ENCODE measurements at places on chromosomes 13 and 19. TPM values are rescaled to one million over a fixed set of nuclear protein-coding genes. Genes with fewer than 3 reads are reported as not detected.
A peak's percentile ranks its signal among the peaks of the same experiment; 100 is the strongest.

GRCh38 chr19:5292822-5293611 is 47.6 kb downstream of the PTPRS start:
- H3K4me3 ChIP-seq = peak overlapping the region; percentile 57
- peak overlapping the region; percentile 82 for H3K27ac ChIP-seq
- H3K4me1 ChIP-seq = peaks cover 23% of the 10 kb centered on the region
- H3K36me3 ChIP-seq = no peaks in the 10 kb centered on the region

DNA sequence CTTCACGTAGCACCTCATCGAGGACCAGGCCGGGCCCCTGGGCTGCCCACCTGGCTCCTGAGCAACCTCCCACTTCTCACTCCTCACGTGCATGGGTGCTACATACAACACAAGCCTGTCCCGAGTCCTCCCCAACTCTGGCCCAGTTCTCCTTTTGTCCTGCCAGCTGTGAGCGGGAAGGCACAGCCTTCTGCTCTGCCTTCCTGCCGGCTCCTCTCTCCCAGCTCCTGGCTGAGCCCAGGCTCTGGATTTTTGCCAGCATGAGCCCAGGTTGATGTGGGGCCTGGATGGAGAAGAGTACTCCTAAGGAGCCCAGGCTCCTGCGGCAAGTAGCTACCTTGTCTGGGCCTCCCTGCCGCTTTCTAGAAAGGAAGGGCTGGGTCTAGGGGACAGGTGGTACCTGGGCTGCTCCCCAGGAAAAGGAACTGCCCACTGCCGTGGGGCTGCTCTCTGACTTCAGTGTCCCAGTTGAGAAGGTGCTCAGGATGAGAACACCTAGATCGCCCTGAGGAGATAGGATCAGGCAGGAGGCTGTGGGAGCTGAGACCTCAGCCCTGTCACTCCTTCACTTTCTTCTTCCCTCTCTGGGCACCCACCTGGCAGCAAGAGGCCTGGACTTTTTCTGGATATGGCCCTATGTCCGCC is 23.6 kb downstream of the LYL1 start:
- peak overlapping the region; percentile 72 for H3K27ac ChIP-seq
- no peaks in the 10 kb centered on the region for H3K27me3 ChIP-seq
- H3K36me3 ChIP-seq = peaks cover 81% of the 10 kb centered on the region
- no peak overlapping the region for H3K4me3 ChIP-seq

DNA sequence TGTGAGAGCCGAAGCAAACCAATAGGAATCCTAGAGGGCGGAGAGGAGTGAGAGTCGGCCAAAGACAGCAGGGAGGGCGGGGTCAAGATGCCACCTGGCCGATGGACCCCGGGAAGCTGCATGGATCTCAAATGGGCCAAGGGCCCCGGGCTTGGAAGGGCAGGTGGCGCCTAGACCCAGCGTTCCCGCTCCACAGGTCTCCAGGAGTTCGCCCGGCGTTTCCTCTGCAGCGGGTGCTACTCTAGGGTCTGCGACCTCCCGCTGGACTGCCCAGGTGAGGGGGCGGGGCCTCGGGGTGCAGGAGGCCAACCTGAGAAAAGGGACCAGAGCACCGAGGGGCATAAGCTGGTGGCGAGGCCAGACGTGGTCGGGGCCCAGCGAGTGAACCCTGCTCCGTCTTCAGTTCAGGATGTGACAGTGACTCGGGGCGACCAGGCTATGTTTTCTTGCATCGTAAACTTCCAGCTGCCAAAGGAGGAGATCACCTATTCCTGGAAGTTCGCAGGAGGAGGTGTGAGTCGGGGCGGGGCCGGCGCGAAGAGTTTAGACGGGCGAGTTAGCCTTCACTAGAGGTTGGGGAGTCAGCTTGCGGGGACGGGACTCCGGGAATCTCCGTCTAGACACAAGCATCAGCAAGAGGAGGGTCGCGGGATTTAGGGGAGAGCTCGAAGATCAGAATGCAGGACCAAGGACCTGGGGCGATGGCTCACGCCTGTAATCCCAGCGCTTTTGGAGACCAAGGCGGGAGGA is 9.9 kb downstream of the SPACA6 start:
- no peaks in the 10 kb centered on the region for H3K36me3 ChIP-seq
- H3K27me3 ChIP-seq = no peaks in the 10 kb centered on the region
- peak overlapping the region; percentile 65 for H3K4me3 ChIP-seq
- H3K4me1 ChIP-seq = peaks cover 28% of the 10 kb centered on the region
- peak overlapping the region; percentile 94 for H3K27ac ChIP-seq

GRCh38 chr19:18420930-18421329 is 1.7 kb downstream of the SSBP4 start:
- no peaks in the 10 kb centered on the region for H3K27me3 ChIP-seq
- no peak for DNase-seq
- no peaks in the 10 kb centered on the region for H3K36me3 ChIP-seq
- H3K27ac ChIP-seq = peak overlapping the region; percentile 97
- peak overlapping the region; percentile 76 for H3K4me3 ChIP-seq

The LILRB3 gene
- total RNA-seq = 2.0 TPM

DNA sequence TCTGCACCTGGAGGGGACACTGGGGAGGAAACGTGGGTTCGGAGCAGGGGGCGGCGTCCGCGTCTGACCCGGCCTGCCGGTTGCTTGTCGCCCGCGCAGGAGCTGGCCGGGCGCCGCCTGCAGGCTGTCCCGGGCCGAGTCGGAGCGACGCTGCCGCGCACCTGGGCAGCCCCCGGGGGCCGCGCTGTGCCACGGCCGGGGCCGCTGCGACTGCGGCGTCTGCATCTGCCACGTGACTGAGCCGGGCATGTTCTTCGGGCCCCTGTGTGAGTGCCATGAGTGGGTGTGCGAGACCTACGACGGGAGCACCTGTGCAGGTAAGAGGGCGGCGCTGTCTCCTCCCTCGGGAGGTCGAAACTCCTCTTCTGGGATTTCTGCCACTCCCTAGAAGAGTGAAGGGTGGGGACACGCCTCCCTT is 1.3 kb downstream of the ITGBL1 start:
- no peak overlapping the region for H3K27ac ChIP-seq
- no peak for DNase-seq

The LILRA6 gene
- total RNA-seq = 0.79 TPM

- DNase-seq = no peak
- peaks cover 37% of the 10 kb centered on the region for H3K4me1 ChIP-seq
- H3K27me3 ChIP-seq = no peaks in the 10 kb centered on the region
These were observed 26.1 kb downstream of the NFIC start for GRCh38 chr19:3392480-3392879.

DNA sequence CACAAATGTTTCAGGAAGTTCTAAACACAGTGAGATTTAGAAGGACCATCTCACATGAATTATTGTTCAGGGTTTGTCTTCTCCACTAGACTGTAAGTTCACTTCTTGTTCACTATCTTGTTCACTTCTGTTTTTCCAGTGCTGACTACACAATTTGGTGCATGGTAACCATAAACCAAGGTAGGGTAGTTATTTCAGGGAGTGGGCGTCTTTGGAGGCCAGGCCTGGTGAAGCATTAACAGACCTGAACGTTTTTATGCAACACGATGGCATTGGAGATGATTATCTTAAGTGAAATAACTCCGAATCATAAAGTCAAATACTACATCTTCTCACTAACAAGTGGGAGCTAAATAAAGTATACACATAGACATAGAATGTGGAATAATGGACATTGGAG is 14.4 kb upstream of the OXGR1 start:
- DNase-seq = no peak
- H3K4me3 ChIP-seq = no peak overlapping the region
- no peaks in the 10 kb centered on the region for H3K27me3 ChIP-seq
- H3K4me1 ChIP-seq = peaks cover 7% of the 10 kb centered on the region
- H3K36me3 ChIP-seq = no peaks in the 10 kb centered on the region

The ZNF575 gene
- total RNA-seq = 1.6 TPM

The PSG3 gene
- not detected for total RNA-seq

DNA sequence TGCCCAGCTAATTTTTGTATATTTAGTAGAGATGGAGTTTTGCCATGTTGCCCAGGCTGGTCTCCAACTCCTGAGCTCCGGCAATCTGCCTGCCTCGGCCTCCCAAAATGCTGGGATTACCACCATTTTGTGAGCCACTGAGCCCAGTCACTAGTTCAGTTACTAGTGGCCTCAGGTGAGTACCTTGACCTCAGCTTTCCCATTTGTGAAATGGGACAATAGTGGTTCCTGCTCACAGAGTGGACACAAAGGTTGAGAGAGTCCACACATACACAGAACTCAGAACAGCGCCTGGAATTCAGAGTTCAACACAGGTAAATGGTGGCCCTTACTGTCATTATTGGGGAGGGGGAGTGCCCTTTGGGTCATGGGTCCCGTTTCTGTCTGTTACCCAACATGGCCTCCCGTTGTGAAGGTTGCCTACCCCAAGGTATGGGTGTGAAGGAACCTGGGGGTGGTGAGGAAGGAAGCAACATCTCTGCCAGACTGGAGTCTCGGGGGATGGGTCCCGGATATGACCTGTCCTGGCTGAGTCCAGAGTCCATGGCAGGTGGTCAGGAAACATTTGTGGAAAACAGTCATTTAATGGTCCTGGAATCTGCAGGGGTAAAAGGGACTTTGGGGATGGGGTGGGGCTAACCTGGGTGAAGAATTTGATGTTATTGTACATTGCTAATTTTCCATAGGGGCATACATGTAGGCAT is 11.7 kb upstream of the IRGC start:
- H3K27ac ChIP-seq = no peak overlapping the region
- peaks cover 10% of the 10 kb centered on the region for H3K4me1 ChIP-seq
- H3K27me3 ChIP-seq = peaks cover 5% of the 10 kb centered on the region

- H3K36me3 ChIP-seq = peaks cover 95% of the 10 kb centered on the region
- H3K27ac ChIP-seq = no peak overlapping the region
- no peak overlapping the region for H3K4me3 ChIP-seq
- no peaks in the 10 kb centered on the region for H3K4me1 ChIP-seq
- H3K27me3 ChIP-seq = no peaks in the 10 kb centered on the region
These were observed 77.8 kb downstream of the TUBGCP3 start for GRCh38 chr13:112510002-112510780.

The NUFIP1 gene
- 3.7 TPM for total RNA-seq

DNA sequence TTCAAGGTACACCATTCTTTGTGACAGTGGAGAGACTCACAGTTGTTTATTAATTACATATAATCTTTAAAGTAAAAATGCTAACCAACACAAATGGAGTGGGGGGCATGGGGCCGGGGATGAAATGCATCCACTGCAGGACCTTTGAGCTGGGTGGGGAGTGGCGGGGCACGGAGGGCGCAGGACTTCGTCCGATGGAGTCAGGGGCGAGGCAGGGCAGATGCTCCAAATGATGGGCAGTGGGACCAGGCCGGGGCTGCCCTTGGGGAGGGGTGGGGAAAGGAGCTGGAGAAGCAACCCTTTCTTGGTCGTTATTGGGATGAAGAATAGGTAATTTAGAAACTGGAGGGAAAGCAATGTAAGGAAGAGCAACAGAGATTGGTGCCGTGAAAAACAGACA is 220.0 kb downstream of the TEX29 start:
- H3K27me3 ChIP-seq = peaks cover 41% of the 10 kb centered on the region
- no peaks in the 10 kb centered on the region for H3K4me1 ChIP-seq
- no peak overlapping the region for H3K27ac ChIP-seq
- no peaks in the 10 kb centered on the region for H3K36me3 ChIP-seq

The ZNF497 gene
- 0.37 TPM for total RNA-seq

DNA sequence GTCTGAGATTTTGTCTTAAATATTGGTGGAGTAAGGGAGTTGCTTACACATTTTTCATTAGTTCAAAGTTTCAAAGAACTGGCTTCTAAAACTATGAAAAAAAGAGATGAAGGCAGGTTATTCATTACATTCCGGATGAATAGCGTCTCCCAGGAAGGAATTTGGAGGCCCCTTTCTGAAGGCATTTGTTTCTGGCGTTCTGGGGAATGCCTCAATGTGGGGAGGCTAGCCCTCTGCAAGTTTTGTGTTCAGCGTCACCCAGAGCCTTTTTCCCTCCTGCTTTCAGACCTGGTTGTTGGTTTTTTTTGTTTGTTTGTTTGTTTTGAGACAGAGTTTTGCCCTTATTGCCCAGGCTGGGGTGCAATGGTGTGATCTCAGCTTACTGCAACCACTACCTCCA is 21.0 kb downstream of the FAM124A start:
- H3K4me3 ChIP-seq = no peak overlapping the region
- peaks cover 39% of the 10 kb centered on the region for H3K4me1 ChIP-seq
- DNase-seq = no peak
- no peak overlapping the region for H3K27ac ChIP-seq

GRCh38 chr19:31667106-31667505 is 317.9 kb upstream of the TSHZ3 start:
- H3K27me3 ChIP-seq = no peaks in the 10 kb centered on the region
- H3K27ac ChIP-seq = no peak overlapping the region

The PLPPR2 gene
- 4.9 TPM for total RNA-seq

The PHLDB3 gene
- total RNA-seq = 5.6 TPM

- no peak overlapping the region for H3K27ac ChIP-seq
- no peaks in the 10 kb centered on the region for H3K36me3 ChIP-seq
- H3K4me1 ChIP-seq = no peaks in the 10 kb centered on the region
These were observed 122.3 kb downstream of the ZDHHC20 start for GRCh38 chr13:21336609-21337349.

DNA sequence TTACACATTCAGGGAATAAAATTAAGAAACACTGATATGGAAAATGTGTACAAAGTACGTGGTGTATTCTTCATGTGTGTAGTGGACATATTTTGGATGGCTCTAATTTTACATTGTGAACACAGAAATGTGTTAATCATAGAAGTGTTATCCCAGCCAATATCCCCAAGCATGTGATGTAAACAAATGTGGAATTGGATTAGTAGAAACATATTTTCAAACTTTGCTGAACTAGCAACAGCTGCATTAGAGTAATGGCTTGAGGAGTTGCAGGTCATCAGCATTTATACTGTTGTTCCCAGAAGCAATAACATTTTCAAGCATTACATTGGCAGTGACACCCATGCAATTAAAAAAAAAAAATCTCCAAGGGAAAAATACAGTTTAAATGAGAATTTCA is 600.6 kb downstream of the SLITRK1 start:
- H3K36me3 ChIP-seq = no peaks in the 10 kb centered on the region
- no peaks in the 10 kb centered on the region for H3K27me3 ChIP-seq
- H3K4me3 ChIP-seq = no peak overlapping the region
- DNase-seq = no peak

The SYNGR4 gene
- not detected for total RNA-seq

DNA sequence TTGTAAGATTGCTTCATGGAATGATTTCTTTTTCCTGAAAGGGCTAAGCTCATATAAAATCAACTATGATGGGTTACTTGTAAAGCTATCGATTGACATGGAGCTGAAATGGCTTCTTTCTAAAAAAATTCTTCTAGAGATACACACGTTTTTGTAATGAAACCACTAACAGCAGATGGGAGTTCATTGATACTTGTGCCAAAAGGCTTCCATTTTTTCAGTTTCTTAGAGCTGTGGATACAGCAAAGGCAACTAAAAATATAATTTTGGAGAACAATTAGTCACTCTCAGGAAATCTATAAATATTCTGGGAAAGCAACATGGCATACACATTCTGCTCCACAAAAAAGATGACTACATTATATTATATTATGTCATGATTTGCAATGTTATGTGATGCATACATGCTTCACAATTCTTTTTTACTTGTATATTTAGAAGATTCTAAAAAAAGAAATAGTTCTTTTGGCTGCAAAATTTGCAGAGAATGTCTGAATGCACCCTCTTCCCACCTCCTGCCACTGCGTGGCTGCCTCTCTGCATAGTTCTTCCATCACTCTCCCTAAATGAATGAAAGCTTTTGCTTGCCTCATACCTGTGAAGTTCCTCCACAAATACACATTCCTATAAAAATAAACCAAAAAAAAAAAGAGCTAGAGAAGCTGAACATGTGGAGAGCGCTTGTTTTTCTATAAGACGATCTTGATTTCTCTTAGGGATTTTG is 802.5 kb downstream of the EFNB2 start:
- H3K27ac ChIP-seq = no peak overlapping the region
- H3K27me3 ChIP-seq = no peaks in the 10 kb centered on the region
- no peak overlapping the region for H3K4me3 ChIP-seq
- no peaks in the 10 kb centered on the region for H3K4me1 ChIP-seq
